CD4-positive, alpha-beta T cell treated with Interleukin-21 for 1 hour (primary cell): ENCODE measurements at places on chromosomes 7 and 10.
A peak's percentile ranks its signal among the peaks of the same experiment; 100 is the strongest.

DNA sequence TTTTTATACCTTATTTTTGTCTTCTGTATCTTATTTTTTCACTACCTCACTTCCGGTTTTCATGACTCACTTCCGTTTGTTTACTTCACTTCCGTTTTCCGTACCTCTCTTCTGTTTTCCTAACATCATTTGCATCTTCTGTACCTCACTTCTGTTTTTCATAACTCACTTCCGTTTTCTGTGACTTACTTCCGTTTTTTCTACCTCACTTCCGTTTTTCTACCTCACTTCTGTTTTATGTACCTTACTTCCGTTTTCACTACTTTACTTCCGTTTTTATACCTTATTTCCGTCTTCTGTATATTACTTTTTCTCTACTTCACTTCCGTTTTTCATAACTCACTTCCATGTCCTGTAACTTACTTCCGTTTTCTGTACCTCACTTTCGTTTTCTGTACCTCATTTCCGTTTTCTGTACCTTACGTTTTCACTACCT, 492.5 kb upstream of the AKR1E2 start:
- peak; percentile 14 for DNase-seq

DNA sequence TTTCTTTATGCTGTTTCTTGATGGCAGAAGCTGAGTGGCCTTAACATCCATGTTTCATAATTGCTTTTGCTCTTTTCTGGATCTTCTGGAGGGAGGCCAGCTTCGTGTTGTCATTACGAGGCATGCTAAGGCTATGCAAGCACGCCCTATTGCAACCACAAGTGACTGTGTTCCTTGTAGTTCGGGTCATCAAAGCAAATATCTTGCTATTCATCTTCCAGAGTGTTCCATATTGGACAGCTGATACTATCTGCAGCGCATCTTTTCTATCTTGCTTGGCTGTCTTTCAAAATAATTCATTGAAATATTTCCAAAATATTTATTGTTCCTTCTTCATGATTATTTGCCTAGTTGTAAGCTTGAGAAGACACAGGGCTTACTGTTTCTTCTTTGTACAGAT, 5.0 kb downstream of the EPHB6 start:
- DNase-seq: no peak

- DNase-seq: no peak
Measured at GRCh38 chr10:63583397-63583796, 62.2 kb downstream of the REEP3 start.

GRCh38 chr10:66852811-66853210, 73.0 kb upstream of the LRRTM3 start:
- no peak for DNase-seq

- no peak for DNase-seq
Measured at GRCh38 chr10:132663666-132664365, 122.1 kb downstream of the NKX6-2 start.

DNA sequence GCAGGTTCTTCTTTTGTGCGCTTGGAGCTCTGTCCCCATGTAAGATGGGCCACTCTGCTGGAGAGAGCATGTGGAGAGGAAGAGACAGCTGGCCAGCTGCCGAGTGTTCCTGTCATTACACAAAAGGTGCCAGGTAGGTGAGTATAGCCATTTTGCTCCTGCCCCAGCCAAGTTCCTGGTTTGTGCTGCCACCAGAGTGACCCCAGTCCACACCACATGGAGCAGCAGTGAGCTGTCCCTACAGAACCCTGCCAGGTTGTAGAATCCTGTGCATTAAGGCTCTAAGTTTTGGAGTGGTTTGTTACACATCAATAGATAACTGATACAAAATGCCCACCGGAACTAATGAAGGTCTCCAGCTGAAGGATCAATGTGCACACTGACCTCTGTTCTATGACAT, 84.6 kb upstream of the GHITM start:
- no peak for DNase-seq

DNA sequence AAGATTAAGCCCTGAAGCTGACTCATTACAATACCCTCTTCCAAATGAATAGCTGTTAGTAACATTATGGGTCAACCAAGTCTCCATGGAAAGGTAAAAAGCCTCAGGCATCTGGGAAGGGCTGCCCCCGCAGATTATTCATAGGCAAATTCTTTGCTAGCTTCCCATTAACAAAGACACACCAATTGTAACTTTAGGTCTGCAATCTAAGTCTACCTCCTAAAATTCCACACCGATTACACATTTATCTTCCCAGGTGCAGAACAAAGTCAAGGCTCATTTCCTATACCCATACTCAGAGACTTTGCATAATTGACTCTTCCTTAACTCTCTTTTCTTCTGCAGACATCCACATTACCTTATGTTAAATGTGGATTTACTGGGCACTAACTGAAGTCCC, 826.3 kb upstream of the MBL2 start:
- DNase-seq: no peak

- DNase-seq: no peak
Measured at GRCh38 chr10:24651923-24652322, 71.8 kb downstream of the ARHGAP21 start.

DNA sequence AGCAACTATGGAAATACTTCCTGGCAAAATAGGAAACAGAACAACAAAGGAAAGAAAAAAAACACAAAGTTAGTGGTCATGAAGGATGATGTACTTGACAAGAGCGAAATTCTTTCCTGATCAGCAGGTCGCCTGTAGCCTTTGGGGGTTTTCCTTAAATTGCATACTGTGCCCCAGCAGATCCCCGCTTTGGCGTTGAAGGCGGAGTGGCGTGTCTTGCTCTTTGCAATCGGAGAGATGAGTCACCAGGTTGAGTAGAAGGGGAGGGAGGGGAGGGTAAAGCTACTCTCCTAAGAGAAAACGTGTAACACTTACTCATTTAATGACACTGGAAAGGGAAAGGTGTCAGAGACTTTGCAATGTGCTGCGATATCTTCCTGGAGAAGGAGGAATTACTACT, 587.2 kb downstream of the SORCS1 start:
- DNase-seq: no peak

DNA sequence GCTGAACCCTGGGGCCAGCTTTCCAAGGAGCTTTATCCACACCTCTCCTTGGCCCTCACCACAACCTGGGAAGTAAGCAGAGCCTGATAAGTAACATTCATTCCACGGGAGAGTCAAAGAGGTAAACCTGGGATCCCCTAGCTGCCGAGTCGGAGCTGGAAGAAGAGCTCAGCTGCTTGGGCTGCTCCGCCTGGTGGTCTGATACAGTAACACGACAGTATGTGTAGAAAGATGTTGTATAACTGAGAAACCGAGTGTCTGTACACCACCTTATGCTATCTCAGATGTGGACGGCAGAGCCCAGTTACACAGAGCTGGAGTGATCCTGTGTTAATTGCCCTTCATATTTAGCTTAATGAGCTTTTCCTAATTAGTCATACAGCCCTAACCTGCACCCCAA, 151.3 kb upstream of the KMT2E start:
- no peak for DNase-seq

DNA sequence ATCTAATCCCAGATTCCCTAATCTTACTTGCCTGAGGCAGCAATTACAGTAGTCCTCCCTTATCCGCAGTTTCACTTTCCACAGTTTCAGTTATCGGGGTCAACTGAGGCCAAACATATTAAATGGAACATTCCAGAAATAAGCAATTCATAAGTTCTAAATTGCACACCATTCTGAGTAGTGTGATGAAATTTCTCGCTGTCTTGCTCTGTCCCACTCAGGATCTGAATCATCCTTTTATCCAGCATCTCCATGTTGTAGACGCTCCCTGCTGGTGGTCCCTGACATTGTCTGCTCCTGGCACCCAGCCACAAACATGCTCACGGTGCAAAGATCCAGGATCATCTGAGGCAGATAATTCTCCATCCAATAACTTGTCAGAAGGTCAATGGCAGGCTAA, 128.7 kb upstream of the CXCL12 start:
- DNase-seq: no peak

- DNase-seq: no peak
Measured at GRCh38 chr7:19099924-19100323, 17.5 kb downstream of the TWIST1 start.

GRCh38 chr10:89837165-89838043, 136.0 kb downstream of the KIF20B start:
- peak; percentile 26 for DNase-seq

DNA sequence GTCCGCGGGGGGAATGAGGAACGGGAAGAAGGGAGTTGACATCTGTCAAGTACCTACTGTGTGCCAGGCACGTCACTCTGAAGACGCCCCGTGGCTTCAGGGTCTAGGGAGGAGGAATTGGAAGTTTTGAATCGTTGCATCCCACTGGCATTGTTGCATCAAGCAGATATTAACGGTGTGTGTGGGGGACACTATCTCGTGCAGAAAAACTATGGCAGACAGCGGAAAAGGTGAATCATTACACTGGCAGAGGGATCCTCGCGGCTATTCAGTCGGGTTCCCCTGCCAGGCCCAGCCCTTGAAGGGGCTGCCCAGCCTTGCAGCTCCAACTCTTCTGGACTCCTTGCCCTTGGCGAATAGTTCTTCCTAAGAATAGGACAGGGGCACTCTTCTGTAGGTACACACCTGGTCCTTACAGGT, 1.0 kb upstream of the KIAA1549 start:
- DNase-seq: no peak

- DNase-seq: no peak
Measured at GRCh38 chr7:74375726-74376220, 77.9 kb upstream of the GTF2IRD1 start.

DNA sequence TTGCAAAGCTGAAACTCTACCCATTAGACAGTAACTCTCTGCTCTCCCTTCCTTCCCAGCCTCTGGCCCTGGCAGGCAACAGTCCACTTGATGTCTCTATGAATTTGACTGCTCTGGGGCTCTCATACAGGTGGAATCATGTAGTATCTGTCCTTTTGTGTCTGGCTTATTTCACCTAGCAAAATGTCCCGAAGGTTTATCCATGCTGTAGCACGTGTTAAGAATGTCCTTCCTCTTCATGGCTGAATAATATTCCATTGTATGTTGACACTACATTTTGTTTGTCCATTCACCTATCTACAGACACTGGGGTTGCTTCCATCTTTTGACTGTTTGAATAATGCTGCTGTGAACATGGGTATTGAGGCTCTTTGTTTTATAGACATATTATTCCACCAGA, 128.9 kb downstream of the EGFR start:
- DNase-seq: no peak

- DNase-seq: peak; percentile 31
Measured at GRCh38 chr7:45122975-45123860, 11.7 kb upstream of the TBRG4 start.

- no peak for DNase-seq
Measured at GRCh38 chr10:120806081-120806480, 45.1 kb upstream of the WDR11 start.

DNA sequence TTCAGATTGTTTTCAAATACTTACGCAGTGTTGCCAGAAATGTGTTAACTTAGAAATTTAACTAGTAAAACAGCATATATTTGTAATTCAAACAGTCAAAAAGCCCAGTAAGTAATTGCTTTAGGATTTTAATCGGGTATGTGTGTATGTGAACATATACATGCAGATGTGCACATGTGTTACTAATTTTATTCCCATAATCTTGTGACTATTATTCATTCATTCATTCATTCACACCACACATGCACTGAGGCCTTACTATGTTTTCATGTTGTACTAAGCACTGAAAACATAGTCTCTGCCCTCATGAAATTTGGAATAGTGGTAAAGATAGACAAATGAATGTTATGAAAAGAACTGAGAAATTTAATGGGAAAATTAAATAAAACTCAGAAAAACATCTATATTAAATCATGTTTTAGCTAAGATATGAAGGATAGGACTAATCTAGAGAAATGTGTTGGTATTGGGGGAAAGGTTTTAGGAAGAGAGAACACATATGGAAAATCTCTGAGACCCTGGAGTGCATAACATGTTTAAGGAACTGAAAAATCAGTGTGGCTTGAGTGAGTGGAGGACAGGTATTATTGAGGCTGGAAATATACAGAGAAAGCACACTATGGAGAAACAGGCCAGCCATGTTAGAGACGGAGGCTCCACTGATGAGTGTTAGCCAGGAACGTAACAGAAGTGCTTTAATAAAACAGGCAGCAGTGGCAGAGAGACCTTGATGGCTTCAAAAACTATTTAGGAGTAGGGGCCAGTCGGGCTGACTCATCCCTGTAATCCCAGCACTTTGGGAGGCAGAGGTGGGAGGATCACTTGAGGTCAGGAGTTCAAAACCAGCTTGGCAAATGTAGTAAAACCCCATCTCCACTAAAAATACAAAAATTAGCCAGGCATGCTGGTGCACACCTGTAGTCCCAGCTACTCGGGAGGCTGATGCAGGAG, 80.3 kb downstream of the HDAC9 start:
- DNase-seq: no peak

DNA sequence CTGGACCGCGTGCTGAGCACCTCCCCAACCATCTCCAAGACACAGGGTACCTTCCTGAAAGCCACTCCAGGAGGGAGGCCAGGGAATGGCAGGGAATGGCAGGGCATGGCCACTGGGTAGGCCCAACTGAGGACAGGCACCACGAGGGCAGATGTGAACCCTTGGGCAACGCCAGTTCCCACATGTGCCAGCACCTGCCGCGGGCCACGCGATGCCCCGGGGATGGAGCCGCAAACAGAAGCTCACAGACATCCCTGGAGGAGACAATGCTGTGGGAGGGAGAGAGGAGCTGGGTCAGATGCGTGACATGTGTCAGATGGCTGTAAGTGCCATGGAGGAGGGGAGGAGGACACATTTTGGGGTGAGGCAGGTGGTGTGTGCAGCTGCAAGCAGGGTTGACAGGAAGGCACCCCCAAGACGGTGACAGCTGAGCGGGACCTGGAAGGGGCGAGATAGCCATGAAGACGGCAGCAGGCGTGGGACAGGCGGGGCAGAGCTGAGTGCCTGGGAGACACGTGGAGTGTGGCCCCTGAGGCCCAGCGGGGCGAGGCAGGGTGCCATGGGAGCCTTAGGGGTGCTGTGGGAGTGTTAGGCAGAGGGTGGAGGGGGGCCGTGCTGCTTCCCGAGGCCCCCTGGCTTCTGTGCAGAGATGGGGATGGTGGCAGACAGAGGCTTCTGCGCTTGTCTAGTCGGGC, 27.7 kb downstream of the IQCE start:
- DNase-seq: no peak

GRCh38 chr7:138006106-138006505, 4.2 kb upstream of the CREB3L2 start:
- no peak for DNase-seq

- DNase-seq: no peak
Measured at GRCh38 chr10:59025981-59026765, 150.3 kb upstream of the PHYHIPL start.
